ENCODE measurements at places on chromosomes 1 and 21.
A peak's percentile ranks its signal among the peaks of the same experiment; 100 is the strongest.

- H3K36me3 ChIP-seq = no peaks in the 10 kb centered on the region
- H3K4me1 ChIP-seq = no peaks in the 10 kb centered on the region
- no peak for DNase-seq
- no peak overlapping the region for H3K27ac ChIP-seq
- no peak overlapping the region for H3K4me3 ChIP-seq
Observed at GRCh38 chr1:180175291-180175690, 20.6 kb downstream of the QSOX1 start.

- H3K27me3 ChIP-seq = peaks cover 6% of the 10 kb centered on the region
- peak overlapping the region; percentile 50 for H3K4me3 ChIP-seq
- no peak overlapping the region for H3K27ac ChIP-seq
- peaks cover 3% of the 10 kb centered on the region for H3K4me1 ChIP-seq
- no peak for DNase-seq
Observed at GRCh38 chr1:54980046-54980527, 341 bp upstream of the TMEM61 start.

- no peak overlapping the region for H3K27ac ChIP-seq
- H3K4me3 ChIP-seq = no peak overlapping the region
- 0 out of 2 replicates have a peak, but pooled peaks cover 1% of the 10 kb centered on the region for H3K27me3 ChIP-seq
Observed at GRCh38 chr1:212428496-212428895, 4.2 kb upstream of the NENF start.

DNA sequence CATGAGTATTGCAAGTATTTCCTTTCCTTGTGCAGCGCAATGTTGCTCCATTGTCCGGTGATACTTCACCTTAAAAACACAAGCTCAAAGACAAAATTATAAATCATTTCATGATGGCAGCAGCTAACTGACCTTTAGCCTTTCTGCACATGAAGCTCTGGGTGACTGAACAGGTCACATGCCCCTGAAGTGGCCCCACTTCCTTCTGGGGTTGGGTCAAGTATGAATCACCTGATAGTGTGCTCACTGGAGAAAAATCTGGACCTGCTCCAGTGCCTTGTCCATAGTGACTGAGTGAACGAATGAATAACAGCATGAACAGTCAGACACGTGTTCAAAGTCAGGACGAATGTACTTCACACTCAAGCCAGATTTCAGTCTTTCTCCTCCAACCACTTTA is 658.9 kb downstream of the NPHP4 start:
- DNase-seq = no peak
- H3K4me3 ChIP-seq = no peak overlapping the region
- no peaks in the 10 kb centered on the region for H3K27me3 ChIP-seq
- no peaks in the 10 kb centered on the region for H3K36me3 ChIP-seq
- H3K27ac ChIP-seq = no peak overlapping the region

DNA sequence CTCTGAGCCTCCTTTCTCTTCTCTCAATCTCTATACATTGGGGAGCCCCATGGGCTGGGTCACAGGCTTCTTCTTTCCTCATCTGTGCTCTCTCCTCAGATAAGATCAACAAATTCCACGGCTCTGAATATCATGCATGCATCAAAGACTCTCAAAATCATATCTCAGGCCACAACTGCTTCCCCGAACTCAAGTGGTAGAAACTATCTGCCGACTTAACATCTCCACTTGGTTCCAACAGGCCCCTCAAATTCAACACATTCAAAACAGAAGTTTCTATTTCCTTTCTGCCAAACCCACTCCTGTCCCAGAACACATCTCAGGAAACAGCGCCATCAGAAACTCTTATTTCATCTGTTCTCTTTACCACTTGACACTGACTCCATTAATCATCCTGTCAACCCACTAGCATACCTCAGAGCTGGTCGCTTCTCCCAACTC is 16.7 kb downstream of the DDX59 start:
- no peak overlapping the region for H3K4me3 ChIP-seq
- DNase-seq = no peak

DNA sequence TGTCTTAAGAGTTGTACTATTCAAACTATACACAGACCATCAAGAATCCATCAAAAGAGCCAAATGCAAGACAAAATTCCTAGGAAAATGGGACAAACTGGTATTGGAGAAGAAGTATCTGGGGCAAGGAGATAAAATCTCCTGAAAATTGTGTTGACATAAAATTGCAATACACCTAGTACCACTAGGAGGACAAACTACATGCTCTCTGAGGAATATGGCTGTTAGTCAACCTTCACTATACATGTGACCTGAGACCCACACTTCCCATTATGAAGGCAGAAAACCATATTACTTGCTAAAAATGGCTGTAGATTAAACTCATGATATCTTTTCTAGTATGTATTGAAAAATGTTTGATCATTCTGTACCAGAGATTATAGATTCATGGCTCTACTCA is 30.0 kb downstream of the IRF2BP2 start:
- no peaks in the 10 kb centered on the region for H3K36me3 ChIP-seq
- DNase-seq = no peak
- no peaks in the 10 kb centered on the region for H3K4me1 ChIP-seq

- no peaks in the 10 kb centered on the region for H3K36me3 ChIP-seq
- H3K4me3 ChIP-seq = peak overlapping the region; percentile 6
- no peaks in the 10 kb centered on the region for H3K27me3 ChIP-seq
Observed at GRCh38 chr1:3858231-3858981, 1.1 kb downstream of the DFFB start.

- peaks cover 2% of the 10 kb centered on the region for H3K4me1 ChIP-seq
- peaks cover 13% of the 10 kb centered on the region for H3K36me3 ChIP-seq
- H3K27ac ChIP-seq = no peak overlapping the region
- no peaks in the 10 kb centered on the region for H3K27me3 ChIP-seq
- no peak overlapping the region for H3K4me3 ChIP-seq
Observed at GRCh38 chr1:42971841-42972291, 13.2 kb upstream of the SLC2A1 start.

- no peak overlapping the region for H3K27ac ChIP-seq
- DNase-seq = no peak
- no peaks in the 10 kb centered on the region for H3K36me3 ChIP-seq
- H3K4me1 ChIP-seq = no peaks in the 10 kb centered on the region
- H3K4me3 ChIP-seq = no peak overlapping the region
- no peaks in the 10 kb centered on the region for H3K27me3 ChIP-seq
Observed at GRCh38 chr21:29237110-29238052, 61.3 kb upstream of the BACH1 start.

- no peak overlapping the region for H3K27ac ChIP-seq
- no peaks in the 10 kb centered on the region for H3K27me3 ChIP-seq
- H3K4me3 ChIP-seq = peak overlapping the region; percentile 91
- no peaks in the 10 kb centered on the region for H3K4me1 ChIP-seq
- no peak for DNase-seq
- H3K36me3 ChIP-seq = no peaks in the 10 kb centered on the region
Observed at GRCh38 chr1:1373815-1374588, 1.0 kb downstream of the AURKAIP1 start.

DNA sequence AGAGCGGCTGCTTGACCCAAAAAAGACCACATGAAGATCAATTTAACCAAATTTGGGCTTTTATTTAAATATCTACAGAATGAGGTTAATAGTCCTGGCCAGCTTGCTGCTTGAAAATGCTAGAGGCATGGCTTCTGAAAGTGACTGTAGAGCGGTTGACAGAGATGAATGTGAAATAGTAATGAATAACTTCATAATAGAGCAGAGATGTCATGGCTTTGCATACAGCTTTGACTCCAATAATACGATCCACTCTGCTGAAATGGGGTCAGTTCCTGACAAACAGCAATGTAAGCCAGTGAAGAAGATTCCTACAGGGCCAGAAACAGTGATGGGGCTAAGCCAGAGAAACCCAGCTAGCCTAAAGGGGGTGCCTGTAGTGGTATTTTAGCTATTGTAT is 183.8 kb downstream of the PBX1 start:
- DNase-seq = no peak
- no peaks in the 10 kb centered on the region for H3K27me3 ChIP-seq
- no peak overlapping the region for H3K4me3 ChIP-seq
- H3K27ac ChIP-seq = no peak overlapping the region

- DNase-seq = no peak
- no peaks in the 10 kb centered on the region for H3K27me3 ChIP-seq
- H3K4me3 ChIP-seq = no peak overlapping the region
- peaks cover 9% of the 10 kb centered on the region for H3K4me1 ChIP-seq
Observed at GRCh38 chr1:52658795-52659194, 25.8 kb downstream of the SHISAL2A start.

DNA sequence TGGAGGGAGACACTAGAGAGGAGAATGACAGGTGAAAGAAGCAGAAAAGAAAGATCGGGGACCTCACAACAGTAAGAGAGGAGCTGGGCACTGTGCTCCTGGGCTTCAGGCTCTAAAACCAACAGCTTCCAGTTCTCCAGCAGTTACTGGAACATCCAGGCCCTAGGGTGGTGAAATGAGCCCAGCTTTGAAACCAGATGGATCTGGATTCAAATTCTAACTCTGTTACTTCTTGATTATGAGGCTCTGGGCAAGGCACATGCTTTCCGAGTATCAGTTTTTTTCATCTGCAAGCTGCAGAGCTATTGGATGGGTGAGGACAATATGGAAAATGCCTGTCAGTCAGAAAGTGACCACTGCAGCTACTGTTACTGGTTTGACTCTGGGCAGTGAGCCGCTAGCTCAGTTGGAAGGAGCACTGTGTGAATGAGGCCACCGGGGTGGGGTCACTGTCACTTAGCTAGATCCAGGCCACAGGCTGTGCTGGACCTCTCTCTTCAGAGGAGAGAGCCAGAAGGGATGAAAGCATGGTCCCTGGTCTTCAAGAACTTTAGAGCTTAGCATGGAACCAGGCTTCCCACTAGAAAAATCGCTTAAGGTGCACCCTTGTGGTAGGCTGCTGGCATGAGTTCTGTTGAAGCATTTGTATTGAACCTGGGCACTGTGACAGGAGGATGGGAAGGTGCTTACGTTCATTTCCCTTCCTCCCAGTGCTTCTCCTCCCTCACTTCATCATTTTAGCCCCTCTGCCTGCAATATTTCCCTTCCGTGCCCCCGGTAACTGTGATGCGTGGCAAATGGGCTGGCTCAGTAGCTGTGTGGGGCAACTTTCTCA is 12.2 kb downstream of the PLEKHO1 start:
- peaks cover 8% of the 10 kb centered on the region for H3K36me3 ChIP-seq
- no peak overlapping the region for H3K27ac ChIP-seq
- no peak for DNase-seq
- H3K4me1 ChIP-seq = peaks cover 13% of the 10 kb centered on the region
- no peaks in the 10 kb centered on the region for H3K27me3 ChIP-seq

- no peak for DNase-seq
- no peaks in the 10 kb centered on the region for H3K36me3 ChIP-seq
- H3K4me3 ChIP-seq = no peak overlapping the region
Observed at GRCh38 chr1:64515427-64515826, 45.5 kb downstream of the CACHD1 start.

DNA sequence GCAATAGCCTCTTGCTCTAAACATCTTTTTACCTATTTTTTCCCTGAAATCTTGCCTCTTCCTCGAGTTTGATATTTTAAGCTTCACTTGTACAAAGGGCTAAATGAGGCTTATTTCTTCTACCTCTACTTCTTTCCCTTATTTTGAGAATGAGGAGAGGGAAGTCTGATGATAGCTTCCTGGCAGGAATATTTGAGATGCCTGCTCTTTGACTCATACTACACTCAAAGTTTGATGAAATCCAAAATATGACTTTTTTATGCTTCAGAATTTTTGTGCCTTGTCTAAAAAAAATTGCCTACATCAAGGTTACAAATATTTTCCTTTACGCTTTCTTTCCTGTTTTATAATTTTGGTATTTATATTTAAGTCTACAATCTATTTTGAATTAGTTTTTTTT is 624.4 kb upstream of the PLXNA2 start:
- H3K4me1 ChIP-seq = no peaks in the 10 kb centered on the region
- H3K27ac ChIP-seq = no peak overlapping the region
- H3K36me3 ChIP-seq = no peaks in the 10 kb centered on the region
- H3K4me3 ChIP-seq = no peak overlapping the region
- DNase-seq = no peak

DNA sequence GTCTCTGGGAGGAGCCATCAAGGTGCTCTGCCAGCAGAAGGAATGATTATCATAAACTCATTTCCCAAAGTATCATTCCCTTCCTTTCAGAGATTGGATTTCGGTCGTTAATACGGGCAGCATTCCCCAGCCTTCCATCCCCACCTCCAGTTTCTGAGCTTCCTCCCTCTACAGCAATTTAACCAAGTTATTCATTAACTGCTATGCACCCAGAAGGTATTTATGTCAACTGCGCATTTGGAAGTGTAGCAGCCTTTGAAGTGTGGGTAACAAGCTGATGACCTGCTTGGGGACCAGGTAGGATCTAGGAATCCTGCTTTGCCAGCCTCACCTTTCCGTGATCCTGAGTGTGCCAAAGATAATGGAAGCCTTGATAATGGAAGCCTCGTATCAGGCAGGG is 172.4 kb upstream of the IGSF21 start:
- no peaks in the 10 kb centered on the region for H3K27me3 ChIP-seq
- H3K4me1 ChIP-seq = no peaks in the 10 kb centered on the region
- no peak for DNase-seq
- no peaks in the 10 kb centered on the region for H3K36me3 ChIP-seq

DNA sequence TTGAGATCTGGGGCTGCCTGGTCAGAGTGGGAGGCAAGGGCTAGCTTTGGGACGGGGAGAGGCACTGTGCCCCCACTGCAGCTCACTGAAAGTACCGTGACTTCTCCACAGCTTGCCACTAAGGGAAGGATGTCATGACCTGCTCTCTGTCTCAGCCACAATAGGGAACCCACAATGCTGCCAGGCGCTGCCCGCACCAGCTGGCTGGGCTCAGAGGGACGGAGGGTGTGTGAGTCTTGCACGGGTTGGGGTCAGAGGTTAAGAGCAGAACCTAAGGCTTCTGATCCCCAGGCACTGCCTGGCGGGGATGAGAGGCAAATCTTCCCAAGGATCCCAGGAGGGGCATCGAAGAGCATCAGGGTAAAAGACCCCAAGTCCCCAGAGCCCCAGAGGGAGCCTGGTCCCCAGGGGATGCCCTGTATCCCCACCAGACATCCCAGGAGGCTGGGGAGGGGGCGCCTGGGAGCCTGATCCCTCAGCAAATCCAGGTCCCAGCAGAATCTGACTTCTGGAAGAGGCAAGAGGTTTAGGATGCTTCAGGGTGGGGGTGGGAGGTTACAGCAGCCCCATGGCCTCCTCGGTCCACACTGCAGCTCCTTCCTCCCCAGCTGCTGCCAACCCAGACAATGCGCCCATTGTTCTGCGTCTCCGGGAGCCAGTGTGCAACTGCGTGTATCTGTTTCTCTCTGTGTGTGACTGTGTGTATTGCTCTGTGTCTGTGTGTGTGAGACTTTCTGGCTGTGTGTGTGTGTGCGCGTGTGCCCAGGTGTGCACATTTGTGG is 2.0 kb upstream of the MARCKSL1 start:
- H3K36me3 ChIP-seq = peaks cover 8% of the 10 kb centered on the region
- H3K27ac ChIP-seq = no peak overlapping the region
- H3K4me1 ChIP-seq = peaks cover 11% of the 10 kb centered on the region
- no peak overlapping the region for H3K4me3 ChIP-seq
- DNase-seq = no peak

- no peaks in the 10 kb centered on the region for H3K27me3 ChIP-seq
- no peaks in the 10 kb centered on the region for H3K4me1 ChIP-seq
- no peak overlapping the region for H3K4me3 ChIP-seq
- H3K36me3 ChIP-seq = no peaks in the 10 kb centered on the region
Observed at GRCh38 chr1:225973158-225973557, 26.0 kb downstream of the SDE2 start.

GRCh38 chr1:12163210-12163609 is 3.6 kb upstream of the TNFRSF1B start:
- DNase-seq = no peak
- no peak overlapping the region for H3K27ac ChIP-seq
- H3K27me3 ChIP-seq = peaks cover 3% of the 10 kb centered on the region
- peaks cover 1% of the 10 kb centered on the region for H3K4me1 ChIP-seq
- no peaks in the 10 kb centered on the region for H3K36me3 ChIP-seq

Data from iPS DF 6.9 (cell line).